Naive thymus-derived CD8-positive, alpha-beta T cell (primary cell): ENCODE measurements at places on chromosomes 3 and 15.
A peak's percentile ranks its signal among the peaks of the same experiment; 100 is the strongest.

DNA sequence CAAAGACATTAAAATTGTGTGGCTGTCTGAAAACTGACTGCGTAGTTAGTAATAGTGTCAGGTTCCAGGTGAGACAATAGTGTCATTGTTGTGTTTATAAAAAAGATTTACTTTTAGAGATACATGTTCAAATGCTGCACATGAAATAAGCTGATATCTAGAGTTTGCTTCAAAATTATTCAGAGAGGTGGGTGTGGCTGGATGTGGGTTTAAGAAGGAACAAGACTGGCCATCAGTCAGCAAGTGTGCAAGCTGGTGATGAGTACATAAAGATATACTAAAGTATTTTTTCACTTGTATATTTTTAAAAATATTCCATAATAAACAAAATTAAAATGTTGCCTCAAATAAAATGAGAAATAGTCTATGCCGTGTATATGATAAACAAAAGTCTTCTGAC, 190.6 kb downstream of the ARRDC4 start:
- no peak for DNase-seq

DNA sequence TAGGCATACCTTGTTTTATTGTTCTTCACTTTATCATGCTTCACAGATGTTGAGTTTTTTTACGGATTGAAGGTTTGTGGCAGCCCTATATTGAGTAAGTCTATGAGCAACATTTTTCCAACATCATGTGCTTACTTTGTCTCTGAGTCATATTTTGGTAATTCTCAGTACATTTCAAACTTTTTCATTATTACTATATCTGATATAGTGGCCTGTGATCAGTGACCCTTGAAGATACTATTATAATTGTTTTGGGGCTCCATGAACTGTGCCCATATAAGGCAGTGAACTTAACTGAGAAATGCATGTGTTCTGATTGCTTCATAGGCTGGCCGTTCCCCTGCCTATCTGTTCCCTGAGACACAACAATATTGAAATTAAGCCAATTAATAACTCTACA, 42.8 kb upstream of the NSMCE3 start:
- DNase-seq: no peak

- no peak for DNase-seq
Measured at GRCh38 chr3:184770541-184770940, 41.4 kb upstream of the VPS8 start.

DNA sequence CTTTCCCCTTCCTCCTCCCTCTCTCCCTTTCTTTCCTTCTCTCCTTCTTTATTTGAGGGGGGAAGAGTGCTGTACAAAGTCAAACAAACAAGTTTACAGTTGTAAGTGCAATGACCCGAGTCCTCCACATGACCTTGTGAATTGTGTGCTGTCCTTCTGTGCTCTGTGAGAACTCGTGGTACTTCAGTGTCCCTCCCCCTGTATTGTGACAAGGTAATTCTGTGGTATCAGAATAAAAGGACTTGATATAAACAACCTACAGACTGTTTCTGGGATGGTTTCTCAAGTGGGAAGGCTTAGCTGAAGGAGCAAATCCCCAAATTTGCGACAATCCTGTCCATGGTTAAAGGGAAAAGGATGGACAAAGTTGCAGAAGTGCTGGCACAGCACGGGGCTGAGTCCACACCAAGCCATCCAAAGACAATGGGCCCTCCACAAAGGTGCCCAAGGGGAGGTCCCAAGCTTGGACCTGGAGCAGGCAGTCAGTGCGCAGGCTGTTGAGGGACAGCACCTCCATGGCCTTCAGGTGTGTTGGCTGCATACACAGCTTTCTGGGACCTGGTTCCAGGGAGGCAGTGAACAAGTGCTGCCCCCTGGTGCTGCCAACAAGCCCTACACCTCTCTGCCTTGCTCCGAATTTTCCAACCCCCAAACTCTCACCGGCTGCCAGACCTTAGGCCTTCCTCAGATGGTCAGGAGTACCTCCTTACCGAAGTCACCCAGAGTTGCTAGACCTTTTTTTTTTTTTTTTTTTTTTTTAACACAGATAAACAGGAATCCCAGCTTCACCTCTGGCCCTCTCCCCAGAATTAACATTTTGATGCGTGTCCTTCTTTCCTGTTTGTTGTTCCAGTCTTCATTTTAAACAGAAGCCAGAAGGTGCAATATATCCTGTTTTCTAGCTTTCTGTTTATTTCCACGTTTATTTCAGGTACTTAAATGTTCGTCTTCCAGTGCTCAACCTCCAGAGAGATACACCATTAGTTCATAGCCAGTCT, 2.6 kb upstream of the APEH start:
- peak; percentile 53 for DNase-seq

- no peak for DNase-seq
Measured at GRCh38 chr3:81788610-81789009, 27.2 kb upstream of the GBE1 start.

DNA sequence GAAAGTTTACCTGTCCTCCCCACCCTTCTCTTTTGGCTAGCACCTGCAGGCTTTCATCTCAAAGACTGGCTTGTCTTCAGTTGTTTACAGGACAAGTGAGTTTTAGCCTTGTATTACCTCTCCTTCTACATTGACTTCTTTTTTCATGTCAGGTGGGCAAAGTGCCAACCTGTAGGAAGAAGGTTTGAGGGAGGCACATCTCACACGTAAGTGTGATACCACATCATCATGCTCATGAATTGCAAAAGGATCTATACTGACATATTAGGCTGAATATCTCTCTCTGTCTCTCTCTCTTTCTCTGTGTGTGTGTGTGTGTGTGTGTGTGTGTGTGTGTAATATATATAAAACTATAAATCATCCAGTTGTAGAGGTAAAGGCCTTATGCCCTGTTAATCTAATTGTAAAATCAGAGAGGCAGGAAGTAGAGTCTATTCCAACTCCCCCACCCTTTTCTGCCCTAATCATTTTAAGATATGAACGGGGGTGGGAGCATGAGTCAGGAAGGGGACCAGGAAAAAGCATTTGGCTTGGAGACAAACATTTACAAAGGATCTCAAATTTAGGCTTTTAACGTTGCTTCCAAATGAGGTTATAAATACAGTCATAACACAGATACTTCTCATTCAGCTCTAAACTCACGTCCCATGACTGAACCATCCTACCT, 107.0 kb upstream of the PFN2 start:
- DNase-seq: no peak

DNA sequence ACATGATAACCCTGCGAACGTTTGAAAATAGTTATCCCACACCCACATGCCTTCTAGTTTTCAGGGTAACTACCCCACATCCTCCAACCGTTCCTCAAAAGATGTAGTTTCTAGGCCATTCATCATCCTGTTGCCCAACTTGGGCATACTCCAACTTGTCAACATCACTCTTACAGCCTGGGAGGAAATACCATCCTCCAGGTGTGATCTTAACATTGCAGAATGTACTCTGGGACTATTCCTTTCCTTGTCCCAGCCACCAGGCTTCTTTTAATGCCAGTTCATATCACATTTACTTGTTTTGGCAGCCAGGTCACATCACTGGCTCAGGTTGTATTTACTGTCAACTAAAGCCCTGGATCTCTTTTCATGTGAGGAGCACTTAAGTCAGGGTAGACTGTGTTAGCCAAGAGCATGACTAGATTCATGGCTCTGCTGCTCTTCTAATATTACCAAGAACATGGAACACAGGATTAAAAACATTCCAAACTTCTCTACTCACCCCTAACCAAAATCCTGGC, 4.0 kb upstream of the DENND6A start:
- no peak for DNase-seq

- no peak for DNase-seq
Measured at GRCh38 chr3:165644331-165644730, 192.9 kb downstream of the BCHE start.

- DNase-seq: no peak
Measured at GRCh38 chr3:116037954-116038911, 407.1 kb downstream of the LSAMP start.

DNA sequence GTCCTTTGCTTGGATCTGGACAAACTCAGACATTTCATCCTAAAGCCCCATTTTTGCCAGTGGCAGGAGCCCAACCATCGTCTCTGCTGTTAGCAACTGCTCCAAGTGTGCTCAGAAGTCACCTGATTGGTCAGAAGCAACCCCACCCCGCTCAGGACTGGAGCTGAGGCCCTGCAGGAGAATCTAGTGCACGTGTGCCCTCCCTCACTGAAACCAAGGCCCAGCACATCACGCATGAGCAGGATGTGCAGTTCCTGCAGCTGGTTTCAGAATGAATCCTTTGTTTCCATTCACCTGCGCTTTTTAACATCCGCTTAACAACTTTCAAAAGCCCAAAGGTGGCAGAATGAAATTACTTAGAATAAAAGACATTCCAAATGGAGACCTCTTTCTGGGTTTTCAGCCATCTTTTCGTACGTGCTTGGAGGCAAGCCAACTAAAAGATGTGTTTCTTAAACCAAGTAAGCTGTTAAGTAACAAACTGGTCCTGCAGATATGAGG, 81.2 kb downstream of the SRGAP3 start:
- DNase-seq: no peak
